ENCODE measurements at places on chromosomes 5 and 9.

DNA sequence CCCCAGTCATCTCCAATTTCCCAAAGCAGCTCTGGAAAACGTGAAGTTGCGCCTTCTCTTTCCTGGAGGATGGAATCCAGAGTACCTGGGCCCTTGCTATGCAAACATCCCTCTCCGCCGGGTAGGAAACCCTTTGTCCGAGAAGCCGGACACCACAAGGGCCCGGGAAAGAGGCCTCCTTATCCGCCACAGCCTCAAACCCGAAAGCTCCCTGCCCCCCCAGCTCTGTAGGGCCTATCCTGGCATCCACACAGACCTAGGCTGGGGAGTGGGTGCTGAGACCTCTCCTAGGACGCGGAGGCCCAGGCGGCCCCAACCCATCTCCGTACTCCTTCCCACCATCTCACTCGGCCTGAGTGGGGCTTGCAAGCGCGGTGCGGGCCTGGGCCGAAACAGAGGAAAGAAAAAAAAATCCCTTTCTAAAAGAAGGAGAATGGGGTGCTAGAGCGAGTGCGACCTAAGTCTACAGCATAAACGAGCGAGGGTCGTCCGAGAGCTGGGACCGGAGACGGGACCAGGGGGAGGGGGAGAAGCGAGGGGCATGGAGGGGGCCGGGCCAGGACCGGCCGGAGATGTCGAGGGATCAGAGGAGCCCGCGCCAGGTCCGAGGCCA is 624 bp downstream of the FBXW11 start:
- peak; percentile 37 for DNase-seq

DNA sequence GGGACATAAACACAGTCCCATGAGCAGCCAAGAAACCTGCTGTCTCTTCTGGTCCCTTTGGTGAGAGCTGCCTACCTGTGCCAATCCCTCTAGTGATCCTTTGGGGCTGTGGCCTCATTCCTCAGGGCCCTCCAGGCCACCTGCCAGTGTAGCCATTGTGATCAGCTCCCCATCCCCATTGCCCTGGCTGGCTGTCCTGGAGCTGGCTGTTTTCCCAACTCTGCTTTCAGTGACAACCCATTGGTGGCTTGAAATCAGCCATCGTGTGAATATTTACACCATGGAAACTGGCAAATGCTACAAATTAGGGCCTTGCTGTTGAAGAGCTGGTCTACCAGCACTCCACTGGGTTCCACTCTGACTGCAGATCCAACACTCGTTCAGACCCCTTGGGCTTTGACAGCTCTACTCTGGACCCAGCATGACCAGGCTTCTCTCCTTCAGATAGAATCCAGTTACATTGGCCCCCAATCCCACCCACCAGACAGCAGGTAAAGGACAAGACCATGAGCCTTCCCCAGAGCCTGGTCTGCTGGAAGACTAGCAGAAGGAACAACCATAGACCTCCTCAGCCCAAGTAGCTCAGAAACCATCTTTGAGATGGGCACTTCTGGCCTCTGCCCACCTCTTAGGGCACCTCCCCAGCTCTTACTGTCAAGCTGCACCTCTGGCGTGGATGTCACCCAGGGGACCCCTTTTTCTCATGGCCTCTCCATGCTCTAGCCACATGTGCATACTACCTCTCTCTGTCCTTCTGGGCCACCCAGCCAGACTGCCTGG is 69.2 kb upstream of the NEK6 start:
- peak; percentile 32 for DNase-seq

DNA sequence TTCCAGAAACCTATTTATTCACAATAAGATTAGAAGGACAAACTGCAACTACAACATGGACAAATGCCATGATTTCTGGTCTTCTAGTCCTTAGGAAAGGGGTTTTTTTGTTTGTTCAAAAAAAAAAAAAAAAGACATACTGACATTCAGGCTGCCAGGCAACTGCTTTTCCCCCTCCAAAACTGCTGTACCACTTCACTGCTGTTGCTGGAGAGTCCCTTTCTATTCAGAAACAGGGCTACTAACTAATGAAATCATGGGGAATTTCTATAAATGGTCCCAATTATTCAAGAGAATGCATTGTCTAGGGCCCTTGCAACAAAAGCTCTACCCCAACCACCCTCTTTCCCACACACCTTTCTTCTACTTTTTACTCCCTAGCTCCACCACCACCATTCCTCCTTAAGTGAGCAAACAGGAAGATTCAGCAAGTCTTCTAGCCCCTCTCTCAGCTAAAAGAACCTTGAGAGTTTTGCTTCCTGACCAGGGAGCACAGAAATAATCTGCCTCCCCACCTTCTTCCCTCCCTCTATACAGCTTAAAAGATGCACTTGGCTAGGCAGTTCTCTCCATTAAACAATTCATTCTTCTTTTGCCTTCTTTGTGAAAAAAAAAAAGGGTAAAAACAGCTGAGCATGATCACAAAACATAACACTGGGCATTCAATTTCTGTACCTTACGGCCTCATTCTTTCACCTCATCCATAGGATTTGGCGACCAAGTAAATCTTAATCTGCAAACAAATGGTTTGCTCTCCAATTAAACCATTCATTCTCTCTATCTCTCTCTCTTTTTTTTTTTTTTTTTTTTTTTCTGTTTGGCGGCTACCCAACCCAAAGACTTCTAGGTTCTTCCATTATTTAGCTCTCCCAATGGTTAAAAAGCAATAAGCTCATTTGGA is 13.8 kb downstream of the ZNF608 start:
- DNase-seq = peak; percentile 54

DNA sequence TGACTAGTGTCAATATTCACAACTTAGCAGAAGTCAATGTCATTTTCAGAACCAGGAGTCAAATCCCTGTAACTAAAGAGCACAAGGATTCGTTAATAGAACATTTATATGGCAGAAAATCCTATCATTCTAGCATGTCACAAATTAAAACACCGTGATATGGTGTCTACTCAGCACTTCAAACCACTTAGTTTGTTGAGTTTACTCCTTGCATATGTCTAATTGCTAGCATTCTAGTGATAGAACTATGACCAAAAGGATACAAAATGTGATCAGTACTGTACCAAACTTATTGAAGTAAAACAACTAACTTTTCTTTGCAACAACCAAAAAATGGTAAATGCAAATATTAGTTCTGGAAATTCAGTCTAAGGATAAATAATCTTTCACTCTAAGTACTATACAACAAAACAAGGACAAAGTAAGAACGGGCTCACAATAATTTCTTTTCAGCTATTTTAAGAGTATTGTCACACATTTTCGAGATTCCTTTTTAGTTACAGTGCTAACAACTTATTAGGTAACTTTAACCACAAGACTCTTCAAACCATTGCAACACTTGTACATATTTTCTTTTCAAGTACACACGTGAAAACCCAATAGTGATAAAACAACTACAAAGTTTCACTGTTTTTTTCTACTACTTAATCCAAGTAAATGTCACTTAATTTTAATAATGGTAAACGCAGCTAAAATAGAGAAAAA is 845.2 kb upstream of the CDH10 start:
- DNase-seq = no peak

DNA sequence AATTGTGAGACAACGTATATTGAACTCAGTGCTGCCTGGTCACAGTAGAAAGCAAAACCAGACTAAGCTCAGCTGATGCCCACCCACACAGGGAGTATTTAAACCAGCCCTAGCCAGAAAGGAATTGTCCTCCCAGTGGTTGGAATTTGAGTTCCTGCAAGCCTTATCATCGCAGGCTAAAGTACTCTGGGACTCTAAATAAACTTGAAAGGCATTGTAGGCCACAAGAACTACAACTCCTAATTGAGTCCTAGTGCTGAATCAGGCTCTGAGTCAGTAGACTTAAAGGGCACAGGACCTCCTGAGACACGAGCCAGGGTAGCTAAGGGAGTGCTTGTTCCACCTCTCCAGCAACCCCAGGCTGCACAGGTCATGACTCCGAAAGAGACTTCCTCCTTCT is 171.4 kb downstream of the MCTP1 start:
- no peak for DNase-seq

GRCh38 chr5:88094403-88094802 is 174.2 kb downstream of the TMEM161B start:
- DNase-seq = peak; percentile 53

GRCh38 chr5:170286386-170286925 is 11.1 kb downstream of the LCP2 start:
- no peak for DNase-seq

GRCh38 chr5:72383280-72383679 is 63.1 kb downstream of the PTCD2 start:
- DNase-seq = no peak

DNA sequence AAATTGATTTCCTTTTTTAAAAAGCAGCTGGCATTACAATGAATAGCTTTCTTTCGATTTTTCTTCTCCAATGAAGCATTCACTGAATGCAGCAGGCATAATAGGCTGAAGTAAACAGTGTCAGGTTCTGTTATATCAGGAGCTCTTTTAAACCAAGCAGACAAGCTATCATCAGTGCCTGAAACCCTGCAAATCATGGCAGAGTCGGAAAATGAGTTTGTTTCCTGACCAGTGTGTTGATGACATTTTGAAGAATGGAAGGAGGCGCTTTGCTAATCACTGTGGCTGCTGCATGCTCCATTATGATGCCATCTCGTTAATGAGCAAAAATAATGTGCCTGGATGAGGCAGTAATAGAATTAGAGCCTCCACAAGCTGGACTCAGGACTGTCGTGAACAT is 284.5 kb downstream of the ZNF608 start:
- DNase-seq = peak; percentile 73

DNA sequence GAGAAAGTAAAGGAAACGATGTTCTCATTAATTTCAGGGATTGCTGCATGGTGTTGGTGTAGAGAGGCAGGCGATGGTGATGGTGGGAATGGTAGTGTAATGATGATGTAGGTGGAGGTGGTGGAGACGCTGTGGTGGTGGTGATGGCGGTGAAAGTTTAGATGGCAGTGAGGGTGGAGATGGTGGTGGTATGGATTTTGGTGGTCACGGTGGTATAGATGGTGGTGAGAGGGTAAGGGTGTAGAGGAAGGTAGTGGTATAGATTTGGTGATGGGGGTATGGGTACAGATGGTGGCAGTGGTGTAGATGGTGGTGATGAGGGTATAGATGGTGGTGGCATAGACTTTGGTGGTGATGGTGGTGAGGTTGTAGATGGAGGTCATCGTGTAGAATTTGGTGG is 179.2 kb upstream of the OTULINL start:
- DNase-seq = no peak

GRCh38 chr5:150458802-150459557 is 9.4 kb upstream of the RPS14 start:
- DNase-seq = peak; percentile 87

- no peak for DNase-seq
These were observed 6.3 kb upstream of the SLC25A48 start for GRCh38 chr5:135827965-135828781.

DNA sequence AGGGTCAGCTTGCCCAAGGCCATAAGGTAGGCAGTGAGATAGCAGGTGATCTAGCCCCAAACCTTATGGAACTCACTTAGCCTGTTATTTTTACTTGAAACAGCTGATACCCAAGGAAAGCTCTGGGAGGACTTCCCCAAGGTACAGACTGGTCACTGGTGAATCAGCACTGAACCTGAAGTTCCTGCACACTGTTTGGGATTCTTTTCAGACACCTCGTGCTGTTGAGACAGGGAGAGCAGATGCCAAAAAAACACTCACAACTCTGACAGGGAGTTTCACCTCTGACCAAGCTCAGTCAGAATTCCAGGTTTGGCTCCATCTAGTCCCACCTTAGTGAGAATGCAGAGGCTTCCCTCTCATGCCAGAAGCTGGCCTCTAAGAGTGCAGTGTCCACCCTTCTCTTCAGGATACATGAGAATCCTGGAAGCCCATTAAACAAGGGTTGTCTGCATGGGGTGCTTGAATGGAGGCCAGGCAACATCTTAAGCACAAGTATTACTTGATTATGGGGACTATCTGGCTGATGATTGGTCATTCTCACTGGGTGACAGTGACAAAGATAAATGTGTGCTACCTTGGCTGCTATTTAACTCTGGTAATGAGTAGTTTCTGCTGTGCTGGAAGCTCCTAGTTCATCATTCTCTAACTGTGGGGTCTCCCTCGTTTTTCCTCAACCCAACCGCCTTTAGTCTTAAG is 122.8 kb upstream of the SLIT3 start:
- DNase-seq = no peak

GRCh38 chr9:89116064-89116804 is 62.4 kb downstream of the SHC3 start:
- DNase-seq = no peak

DNA sequence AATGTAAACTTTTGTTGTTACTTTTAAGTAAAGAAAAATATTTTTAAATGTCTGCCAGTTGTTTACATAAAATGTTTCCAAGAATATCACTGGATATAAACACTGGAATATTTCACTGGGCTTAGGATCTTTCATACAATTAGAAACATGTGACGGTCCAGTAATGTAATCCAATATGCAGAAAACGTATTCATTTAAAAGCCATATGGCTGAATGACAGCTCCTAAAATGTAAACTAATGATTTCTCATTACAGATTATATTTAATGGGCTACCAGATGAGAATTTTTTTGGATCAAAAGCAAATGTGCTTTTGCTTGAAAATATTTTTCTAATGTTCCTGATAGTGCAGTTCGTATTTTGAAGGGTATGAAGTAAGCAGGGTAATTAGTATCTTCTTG is 124.3 kb downstream of the TTC39B start:
- no peak for DNase-seq

DNA sequence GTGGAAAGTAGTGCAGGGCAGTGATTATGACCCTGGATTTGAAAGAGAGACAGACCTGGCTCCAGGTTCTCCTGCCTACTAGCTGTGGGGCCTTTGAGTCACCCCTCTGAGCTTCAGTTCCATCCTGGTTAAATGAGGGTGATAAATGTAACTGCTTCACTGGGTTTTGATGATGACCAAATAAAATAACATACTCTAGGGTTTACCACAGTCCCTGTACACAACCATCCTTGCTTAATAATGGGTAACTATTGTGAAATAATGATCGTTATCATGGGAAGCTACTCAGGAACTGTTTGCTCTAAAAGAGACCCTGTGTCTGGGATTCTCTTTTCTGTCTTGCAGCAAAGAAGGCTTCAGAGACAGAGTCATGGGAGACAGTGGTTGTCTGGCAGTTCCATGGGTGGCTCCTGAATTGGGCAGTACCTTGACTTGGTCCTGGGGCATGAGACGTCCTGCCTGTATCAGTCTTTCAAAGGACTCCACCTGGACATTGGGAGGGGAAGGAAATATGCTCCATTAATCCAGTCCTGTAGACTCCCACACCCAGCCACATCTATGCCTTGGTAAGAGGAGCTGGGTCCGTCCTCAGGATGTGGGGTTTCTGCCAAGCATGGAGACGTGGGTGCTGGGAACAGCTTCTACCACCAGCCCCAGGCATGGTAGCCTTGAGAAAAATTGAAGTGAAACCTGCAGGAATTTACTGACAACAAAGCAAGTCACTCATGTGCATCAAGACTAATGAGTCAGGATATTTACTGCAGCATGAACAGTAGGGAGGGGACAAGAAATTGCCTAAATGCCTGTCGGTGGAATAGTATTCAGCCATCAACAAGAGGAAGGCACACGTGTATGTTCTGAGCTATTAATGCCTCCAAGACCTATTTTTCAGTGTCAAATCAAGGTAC is 23.4 kb downstream of the AKNA start:
- no peak for DNase-seq
